ENCODE measurements at places on chromosomes 5 and 9. TPM values are rescaled to one million over a fixed set of nuclear protein-coding genes. Genes with fewer than 3 reads are reported as not detected.

The SOX30 gene
- total RNA-seq = 0.04 TPM

The CFAP90 gene
- 0.33 TPM for total RNA-seq

GRCh38 chr5:181087309-181087708 lies 43.7 kb downstream of the OR2V1 start:
- no peak for DNase-seq

- no peak for DNase-seq
These were observed 942.3 kb downstream of the PTPRD start for GRCh38 chr9:9670454-9670853.

DNA sequence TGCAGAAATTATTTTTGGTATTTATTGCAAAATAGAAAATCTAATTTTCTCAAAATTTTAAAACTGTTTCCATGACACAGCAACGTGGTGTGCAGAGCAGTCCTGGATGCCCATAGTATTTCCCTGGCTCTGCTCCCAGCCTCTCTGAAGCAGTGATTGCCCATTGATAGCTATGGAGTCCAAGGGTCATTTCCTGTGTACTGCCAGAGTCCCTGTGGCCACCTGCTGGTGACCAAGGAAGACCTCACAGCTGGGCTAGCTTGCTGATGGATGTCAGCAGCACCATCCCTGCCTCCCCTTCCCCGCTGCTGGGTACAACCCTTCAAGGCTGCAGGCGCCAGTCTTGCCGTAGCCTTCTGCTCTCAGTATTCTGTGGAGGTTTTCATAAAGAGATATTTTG lies 184.1 kb downstream of the DIRAS2 start:
- DNase-seq = peak; percentile 27

DNA sequence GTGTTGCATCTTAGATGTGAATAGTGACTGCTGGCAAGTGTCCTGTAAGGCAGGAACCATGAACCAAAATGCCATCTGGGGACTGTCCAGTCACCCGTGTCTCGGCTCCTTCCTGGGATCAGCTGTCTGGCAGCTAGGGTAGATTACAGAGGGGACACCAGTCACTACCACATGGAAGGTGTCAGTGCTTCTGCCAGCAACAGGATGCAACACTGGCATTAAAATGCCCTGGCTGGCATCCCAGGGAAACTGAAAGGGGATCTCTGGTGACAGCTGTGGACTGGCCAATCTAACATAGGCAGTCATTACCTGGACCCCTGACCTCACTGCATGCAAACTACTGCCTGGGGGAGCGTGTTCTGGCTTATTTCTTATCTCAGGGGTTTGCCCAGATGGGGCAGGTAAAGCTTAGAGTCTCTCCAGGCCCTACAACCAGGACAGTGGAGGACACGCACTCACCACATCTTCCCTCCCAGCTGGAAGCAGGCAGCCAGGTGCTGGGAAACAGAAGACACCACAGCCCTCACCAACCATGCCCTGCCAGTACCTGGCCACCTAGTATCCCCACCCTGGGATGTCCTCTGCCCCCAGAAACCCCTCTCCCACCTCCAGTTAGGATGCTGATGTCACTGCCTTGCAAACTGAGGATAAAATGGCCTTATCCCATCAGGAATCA lies 83.8 kb downstream of the SEMA4D start:
- DNase-seq = no peak

GRCh38 chr9:125541840-125542243 lies 165.2 kb downstream of the MAPKAP1 start:
- no peak for DNase-seq

DNA sequence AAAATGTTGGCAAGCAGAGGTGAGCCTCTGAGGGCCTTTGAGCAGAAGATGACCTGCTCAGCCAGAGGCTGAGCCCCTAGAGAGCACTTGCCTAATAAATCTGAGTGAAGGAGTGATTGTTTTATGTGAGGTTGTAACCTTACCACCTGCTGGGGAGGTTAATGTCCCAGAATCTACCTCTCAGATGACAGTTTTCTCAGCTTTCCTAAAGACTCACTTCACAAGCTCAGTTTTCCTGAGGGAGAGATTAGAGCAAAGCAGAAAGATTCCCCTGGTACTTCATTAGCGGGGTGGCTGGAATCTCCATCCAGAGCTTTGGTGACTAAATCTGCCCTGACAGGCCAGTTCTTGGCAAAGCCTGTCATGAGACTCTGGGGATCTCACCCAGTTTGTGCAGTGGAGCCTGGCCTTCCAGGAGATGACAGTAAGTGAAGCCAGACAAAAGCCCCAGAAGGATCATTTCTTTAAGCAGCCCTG lies 48.8 kb upstream of the GALNT10 start:
- DNase-seq = no peak

DNA sequence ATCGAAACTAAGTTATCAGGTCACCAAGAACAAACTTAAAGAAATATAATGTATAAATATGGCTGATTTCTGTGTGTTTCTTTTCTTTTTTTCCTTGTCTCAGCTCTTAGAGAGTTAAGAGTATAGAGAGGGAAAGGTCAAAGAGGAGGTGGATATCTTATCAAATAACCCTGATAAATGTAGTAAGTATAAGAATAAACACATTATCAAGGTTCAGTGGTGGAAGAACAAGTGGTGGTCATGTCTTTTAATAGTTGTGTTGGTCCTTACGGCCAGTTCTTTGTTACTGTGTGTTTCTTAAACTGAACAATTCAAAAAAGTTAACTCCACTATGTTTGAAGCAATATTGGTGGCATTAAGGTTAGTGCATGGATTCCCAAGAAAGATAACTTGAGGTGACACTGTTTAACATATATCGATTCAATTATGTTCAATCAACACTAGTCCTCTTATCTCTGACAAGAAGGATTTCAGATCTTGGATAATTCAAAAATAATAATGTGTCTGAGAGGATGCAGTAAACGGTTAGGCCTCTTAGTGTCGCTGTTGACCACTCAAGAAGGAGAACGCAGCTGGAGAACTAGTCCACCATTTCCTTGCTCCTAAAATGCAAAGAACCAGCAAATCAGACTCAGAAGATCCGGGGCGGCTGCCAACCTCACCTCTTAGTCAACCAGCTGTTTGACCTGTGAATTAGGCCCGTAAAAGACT lies at the start of gene PCDHGA3:
Gene PCDHGA3, plus strand, starts transcription at position 588 of the 711 bp plus-strand sequence. CDS start 205 bp downstream, outside the sequence.
- peak; percentile 56 for DNase-seq

DNA sequence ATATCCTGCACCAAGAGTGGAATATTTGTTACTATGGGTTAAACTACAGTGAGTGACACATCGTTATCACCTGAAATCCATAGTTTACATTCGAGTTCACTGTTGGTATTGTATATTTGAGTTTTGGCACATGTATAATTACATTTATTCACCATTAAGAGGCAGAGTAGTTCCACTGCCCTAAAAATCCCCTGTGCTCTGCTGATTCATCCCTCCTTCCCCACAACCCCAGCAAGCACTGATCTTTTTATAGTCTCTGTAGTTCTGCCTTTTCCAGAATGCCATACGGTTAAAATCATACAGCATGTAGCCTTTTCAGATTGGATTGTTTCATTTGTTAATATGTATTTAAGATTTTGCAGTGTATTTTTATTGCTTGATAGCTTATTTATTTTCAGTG lies 495.2 kb downstream of the DIRAS2 start:
- no peak for DNase-seq

The SV2C gene
- under 0.01 TPM for total RNA-seq

DNA sequence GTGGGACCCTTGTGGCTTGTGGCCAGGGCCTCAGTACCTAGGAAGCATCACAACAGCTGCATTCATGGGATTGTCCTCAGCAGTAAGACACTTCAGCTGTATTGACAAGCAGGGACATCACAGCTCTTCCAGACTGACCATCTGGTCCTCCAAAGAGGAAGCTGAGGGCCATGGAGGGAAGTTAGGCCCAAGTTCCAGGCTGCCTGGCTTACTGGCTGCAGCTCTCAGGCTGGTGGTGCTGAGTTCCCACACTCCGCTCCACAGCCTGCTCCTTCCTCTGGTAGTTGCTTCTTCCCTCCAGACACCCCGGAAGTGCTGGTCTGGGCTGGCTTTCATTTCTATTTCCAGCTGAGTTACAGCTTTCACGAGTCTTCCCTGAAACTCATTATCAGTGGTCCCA lies 5.7 kb upstream of the STING1 start:
- no peak for DNase-seq

- peak; percentile 9 for DNase-seq
These were observed 375.8 kb downstream of the TAF11L14 start for GRCh38 chr5:18010053-18010452.

GRCh38 chr5:179869641-179870402 lies 11.2 kb upstream of the MRNIP start:
- peak; percentile 80 for DNase-seq

DNA sequence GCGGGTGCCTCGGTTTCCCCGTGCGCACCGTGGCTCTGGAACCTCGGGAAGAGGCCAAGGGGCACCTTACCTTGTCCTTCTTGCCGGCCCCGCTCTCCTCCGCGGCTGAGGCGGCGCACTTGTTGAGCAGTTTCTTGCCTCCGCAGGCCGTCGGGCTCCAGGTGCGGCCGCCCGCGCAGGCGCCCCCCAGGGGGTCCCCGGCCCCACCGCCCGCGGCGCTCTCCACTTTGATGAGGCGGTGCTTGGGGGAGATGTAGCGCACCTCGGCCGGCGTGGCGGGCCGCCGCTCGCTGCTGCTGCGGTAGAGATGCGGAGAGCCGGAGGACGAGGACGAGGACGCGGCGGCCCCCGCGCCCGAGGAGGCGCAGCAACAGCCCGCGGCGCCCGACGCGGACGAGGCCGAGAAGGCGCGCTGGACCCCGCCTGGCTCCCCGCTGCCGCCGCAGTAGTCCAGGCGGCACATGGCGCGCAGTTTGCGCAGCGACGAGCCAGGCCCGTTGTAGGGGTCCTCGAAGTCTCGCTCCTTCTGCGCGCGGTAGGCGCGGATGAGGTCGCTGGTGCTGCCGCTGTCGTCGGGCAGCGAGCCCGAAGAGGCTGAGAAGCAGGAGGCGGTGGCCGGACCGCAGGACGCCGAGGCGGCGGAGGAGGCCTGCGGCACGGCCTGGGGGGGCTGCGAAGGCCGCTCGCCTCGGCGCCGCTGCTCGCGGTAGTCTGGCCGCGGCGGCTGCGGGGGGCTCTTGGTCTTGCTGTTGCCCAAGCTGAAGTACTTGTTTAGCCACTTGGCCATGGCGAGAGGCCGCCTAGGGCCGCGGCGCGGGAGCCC lies 957 bp downstream of the SHB start:
- DNase-seq = peak; percentile 74

The PTRH1 gene
- total RNA-seq = 21.2 TPM

The ASB6 gene
- 19.2 TPM for total RNA-seq

- DNase-seq = no peak
These were observed 24.6 kb downstream of the ANXA6 start for GRCh38 chr5:151132963-151133362.

DNA sequence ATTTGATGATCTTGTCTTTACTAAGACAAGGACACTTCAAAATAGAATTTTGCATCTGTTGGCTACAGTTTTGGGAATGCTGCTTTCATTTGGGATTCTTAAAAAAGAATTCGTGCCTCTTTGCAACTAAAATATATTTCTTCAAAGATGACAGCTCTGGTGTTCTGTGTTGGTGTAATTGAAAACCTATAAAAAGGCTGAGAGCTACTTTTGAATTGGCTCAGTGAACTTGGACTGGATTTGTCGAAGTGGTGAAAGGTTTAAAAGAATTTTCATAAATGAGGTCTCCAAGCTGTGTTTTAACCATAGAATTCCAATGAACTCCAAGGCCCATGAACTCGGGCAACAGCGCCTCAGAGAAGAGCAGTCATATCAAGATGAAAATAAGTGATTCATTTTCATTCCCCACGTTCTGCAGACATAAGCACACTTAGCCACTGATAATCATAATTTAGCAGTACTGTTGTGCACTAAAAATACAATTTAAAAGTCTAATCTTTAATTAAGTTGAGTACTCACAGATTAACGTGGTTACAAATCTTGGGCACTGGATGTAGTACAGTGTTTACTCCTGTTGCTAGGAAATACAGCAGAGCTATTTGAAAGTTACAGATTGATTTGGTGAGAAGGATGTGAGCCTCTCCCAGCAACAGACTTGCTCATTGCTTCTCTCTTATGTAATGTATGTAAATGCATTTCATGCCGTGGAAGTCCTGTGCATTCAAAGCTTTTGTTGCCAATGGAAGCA lies 10.9 kb downstream of the SNCAIP start:
- no peak for DNase-seq

DNA sequence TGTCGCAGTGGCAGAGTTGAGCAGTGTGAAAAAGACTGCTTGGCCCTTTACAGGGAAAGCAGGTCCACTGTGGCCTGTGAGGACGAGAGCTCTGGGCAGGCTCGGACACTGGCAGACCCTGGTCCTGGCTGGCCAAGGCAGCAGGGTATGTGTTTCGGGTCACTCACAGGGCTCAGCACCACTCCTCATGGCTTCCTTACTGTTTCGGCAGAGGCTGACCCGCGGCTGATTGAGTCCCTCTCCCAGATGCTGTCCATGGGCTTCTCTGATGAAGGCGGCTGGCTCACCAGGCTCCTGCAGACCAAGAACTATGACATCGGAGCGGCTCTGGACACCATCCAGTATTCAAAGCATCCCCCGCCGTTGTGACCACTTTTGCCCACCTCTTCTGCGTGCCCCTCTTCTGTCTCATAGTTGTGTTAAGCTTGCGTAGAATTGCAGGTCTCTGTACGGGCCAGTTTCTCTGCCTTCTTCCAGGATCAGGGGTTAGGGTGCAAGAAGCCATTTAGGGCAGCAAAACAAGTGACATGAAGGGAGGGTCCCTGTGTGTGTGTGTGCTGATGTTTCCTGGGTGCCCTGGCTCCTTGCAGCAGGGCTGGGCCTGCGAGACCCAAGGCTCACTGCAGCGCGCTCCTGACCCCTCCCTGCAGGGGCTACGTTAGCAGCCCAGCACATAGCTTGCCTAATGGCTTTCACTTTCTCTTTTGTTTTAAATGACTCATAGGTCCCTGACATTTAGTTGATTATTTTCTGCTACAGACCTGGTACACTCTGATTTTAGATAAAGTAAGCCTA lies 15.7 kb downstream of the SQSTM1 start:
- DNase-seq = peak; percentile 57

The GRK6 gene
- total RNA-seq = 66.8 TPM

The TMEM232 gene
- 0.67 TPM for total RNA-seq

DNA sequence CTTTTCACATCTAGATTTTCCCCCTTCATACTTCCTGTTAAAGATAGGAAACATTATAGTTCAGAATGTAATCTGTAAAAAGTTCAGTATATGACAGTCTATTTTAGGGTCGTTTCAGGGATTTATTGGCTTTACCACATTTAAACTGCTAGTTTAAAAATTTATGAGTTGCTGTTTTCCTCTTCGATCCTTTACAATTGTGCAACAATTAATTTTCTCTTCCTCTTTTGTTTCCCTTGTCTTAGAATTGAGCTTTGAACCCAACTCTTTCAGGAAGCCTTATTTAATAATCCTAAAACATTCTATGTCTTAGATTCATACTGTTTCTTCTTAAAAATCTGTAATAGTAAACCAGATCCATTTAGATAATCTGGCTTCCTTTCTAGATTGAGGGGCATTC lies 16.4 kb downstream of the ZSWIM6 start:
- no peak for DNase-seq

All from H7 (cell line).